HL-60 (cell line): ENCODE measurements at places on chromosomes 3 and 15.

- no peak for DNase-seq
Measured at GRCh38 chr3:19877656-19878055, 56.4 kb downstream of the EFHB start.

- DNase-seq, result no peak
Measured at GRCh38 chr15:70935631-70936030, 43.0 kb downstream of the LRRC49 start.

DNA sequence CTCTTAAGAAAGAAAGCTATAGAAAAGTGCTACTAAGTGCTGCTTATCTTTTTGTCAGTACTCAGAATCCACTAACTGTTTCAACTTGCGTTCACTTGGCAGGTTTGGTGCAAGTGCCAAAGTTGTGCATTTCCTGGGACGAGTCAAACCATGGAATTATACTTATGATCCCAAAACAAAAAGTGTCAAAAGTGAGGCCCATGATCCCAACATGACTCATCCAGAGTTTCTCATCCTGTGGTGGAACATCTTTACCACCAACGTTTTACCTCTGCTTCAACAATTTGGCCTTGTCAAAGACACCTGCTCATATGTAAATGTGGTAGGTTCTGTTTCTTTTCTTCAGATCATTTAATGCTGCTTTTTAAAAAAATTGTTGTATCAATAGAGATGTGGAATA, 32.6 kb downstream of the GYG1 start:
- DNase-seq, result no peak

- DNase-seq, result no peak
Measured at GRCh38 chr15:49079340-49080039, 33.2 kb upstream of the SECISBP2L start.

GRCh38 chr3:153233986-153234385, 72.0 kb downstream of the RAP2B start:
- no peak for DNase-seq

GRCh38 chr15:35182841-35183479, 97.9 kb upstream of the NANOGP8 start:
- DNase-seq, result no peak

DNA sequence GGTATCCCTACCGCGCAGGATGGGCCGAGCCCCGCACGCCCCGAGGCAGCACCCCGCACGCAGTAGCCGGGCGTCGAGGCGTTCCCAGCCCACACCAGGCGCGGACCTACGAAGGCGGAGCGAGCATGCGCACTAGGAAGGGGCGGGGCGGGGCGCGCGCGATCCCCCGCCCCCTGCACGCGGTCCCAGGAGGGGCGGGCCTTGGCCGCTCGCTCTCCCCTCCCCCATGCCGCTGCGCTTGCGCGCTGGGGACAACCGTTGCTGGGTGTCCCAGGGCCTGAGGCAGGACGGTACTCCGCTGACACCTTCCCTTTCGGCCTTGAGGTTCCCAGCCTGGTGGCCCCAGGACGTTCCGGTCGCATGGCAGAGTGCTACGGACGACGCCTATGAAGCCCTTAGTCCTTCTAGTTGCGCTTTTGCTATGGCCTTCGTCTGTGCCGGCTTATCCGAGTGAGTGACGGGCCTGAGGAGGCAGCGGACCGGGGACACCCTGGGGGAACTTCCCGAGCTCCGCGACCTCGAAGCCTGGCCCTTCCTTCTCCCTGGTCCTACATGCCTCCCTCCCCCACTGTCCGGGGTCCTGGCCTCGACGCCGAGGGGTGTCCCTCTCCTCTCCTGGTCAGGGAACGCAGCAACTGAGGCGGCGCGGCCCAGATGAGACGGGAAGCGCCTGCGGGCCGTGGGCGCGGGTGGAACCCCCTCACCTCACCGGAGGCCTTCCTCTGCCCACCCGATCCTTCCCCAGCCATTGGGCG, at the start of gene SPESP1:
SPESP1 (plus strand) TSS at position 258 of the 755 bp plus-strand sequence; CDS start at position 387, 129 bp downstream.
- no peak for DNase-seq

DNA sequence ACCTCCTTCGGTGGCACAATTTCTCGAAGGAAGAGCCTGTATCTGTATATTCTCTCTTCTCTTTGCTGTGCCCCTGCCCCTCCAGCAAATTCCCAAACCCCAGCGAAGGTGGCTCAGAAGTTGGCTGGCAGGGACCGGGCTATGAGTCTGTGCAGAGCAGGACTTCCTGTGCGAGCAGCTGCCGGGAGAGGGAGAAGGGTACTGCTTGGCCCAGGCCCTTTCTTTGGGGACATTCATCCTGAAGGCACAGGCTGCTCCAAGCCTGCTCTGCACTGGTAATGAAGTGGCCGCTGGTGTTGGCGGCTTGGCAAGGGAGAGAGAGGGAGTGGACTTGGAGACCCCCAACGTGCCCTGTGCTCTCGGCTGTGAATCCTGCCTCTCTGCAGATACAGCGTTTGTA, 1.5 kb downstream of the SLC6A11 start:
- no peak for DNase-seq

- no peak for DNase-seq
Measured at GRCh38 chr3:178676077-178676476, 139.8 kb downstream of the KCNMB2 start.

DNA sequence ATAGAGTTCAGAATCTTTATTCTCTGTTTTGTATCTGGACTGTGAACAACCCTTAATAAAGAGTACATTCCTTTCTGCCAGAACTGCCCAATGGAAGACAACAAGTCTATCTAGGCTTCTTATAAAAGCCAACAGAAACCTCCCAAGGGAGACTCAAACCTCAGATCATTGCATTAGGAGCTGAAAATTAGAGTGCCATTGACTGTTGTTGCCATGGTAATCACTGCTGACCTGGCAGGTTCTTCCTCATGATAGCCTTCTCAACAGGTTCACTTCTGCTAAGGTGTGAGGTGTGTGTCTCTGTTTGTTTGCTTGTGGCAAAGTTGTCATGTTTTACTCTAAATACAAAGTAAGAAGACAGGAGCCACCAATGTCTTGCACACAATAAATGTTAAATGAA, 79.2 kb downstream of the TMEM108 start:
- no peak for DNase-seq

DNA sequence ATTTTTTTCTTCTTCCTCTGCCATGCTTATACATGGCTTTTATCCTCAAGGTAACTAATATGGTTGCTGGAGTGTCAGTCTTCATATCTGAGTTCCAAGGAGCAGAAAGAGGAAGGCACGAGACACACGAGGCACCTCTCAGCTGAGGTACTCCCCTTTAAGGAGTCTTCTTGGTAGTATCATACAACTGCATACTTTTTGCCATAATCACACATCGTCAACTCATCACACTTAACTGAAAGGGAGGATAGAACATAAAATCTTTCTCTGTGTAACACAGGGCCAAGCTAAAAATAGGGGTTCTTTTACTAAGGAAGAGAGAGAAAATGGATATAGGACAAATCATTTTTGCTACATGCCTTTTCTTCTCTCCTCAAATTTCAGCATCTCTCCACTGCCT, 104.2 kb downstream of the OXSM start:
- no peak for DNase-seq

DNA sequence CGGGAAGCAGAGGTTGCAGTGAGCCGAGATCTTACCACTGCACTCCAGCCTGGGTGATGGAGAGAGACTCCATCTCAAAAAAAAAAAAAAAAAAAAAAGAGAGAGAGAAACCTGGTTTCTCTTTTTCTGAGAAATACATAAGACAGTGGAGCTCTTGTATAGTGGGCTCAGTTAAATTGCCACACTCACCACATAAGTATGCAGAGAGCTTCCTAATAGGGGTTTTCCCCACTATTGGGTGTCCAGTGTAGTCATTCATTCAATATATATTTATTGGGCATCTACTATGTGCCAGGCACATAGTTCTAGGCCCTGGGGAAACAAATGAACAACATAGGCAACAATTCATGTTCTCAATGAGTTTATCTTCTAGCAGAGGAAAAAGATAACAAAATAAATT, 48.9 kb upstream of the FMN1 start:
- no peak for DNase-seq

- no peak for DNase-seq
Measured at GRCh38 chr3:130905551-130905950, 11.7 kb downstream of the ATP2C1 start.

DNA sequence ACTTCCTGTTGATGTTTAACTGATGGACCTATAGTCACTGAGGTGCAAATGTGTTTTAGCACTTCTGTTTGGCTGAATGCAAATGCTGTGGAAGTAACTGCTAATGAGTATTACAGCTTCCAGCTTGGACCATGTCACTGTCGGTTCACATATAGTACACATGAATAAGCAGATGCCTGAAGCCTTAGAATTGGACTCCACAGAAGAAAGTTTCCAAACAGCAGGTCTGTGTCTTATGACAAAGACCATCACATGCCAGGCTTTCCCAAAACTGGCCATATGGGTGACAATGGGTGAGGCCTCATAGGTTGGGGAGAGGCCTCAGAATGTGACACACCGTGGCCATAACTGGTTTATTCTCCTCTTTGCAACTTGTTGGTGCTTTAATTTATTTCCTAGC, 241.8 kb downstream of the WNT5A start:
- DNase-seq, result no peak

GRCh38 chr15:65979316-65979715, 110.0 kb downstream of the RAB11A start:
- DNase-seq, result no peak

DNA sequence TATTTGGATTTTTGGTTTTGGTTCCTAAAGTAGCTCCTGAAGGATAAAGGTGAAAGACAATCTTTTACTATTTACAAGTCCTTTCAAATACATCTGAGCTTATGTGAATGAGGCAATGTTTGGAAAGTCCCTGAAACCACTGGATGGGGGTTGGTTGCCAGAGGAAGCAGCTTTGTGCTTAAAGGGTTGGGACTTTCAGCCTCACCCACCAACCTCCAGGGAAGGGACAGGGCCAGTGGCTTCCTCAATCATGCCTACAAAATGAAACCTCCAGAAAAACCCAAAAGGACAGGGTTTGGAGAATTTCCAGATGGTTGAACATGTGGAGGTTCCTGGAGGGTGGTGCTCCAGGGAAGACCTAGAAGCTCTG, 20.9 kb upstream of the ABHD17C start:
- DNase-seq, result no peak

DNA sequence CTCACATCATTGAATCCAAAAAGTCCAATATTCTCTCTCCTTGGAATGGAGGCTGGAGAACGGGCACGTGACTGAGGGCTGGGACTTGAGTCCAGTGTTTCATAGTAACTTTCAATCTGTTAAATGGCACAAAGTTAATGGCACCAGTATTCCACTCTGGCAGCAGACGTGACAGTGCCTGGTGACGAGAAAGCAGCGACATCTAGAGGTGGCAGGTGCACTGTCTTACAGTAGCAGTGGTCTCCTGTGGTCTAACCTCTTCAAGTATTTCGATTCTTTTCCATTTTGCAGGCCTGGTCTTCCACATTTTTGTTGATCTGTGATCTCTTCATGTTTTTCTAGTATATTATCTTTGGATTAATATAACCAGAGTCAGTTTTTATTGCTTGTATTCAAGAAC, 107.1 kb downstream of the OXSM start:
- no peak for DNase-seq

GRCh38 chr3:7615043-7615442, 754.1 kb downstream of the GRM7 start:
- no peak for DNase-seq

DNA sequence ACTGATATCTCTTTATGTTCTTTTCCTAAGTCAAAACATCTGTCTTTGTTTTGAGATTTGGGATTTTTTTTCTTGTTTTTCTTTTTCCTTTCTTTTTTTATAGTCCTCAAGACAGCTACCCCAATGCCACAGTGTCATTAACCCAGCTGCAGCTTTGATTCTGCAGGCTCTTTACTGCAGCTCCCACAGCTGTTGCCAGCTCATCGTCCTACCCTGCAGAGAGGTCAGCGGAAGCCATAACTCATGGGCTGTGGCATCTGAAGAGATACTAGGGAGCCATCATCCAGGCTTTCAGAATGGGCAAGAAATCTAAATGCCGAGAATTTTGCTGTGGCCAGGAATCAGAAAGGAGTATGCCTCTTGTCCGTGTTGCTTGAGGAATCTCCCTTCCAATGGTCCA, 44.3 kb upstream of the SLC24A5 start:
- DNase-seq, result no peak
